ENCODE measurements at places on chromosomes 5 and 9.
A peak's percentile ranks its signal among the peaks of the same experiment; 100 is the strongest.

- no peaks in the 10 kb centered on the region for H3K27me3 ChIP-seq
- H3K27ac ChIP-seq, result no peak overlapping the region
- no peak overlapping the region for H3K4me3 ChIP-seq
- DNase-seq, result no peak
- no peaks in the 10 kb centered on the region for H3K36me3 ChIP-seq
These were observed 43.2 kb upstream of the ASTN2 start for GRCh38 chr9:117458066-117458465.

DNA sequence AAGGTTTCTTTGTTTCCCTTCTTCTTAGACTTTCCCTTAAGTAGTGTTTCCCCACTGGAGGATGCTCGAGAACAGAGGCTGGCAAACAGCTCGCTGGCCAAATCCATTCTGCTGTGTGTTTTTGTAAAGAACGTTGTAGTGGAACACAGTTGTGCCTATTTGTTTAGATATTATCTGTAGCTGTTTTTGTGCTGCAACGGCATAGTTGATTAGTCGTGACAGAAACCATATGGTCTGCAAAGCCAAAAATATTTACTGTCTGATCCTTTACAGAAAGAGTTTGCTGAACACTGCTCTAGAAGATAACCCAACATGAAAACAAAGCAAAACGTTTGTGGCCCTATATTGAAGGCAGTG is 47.0 kb upstream of the EGFLAM start:
- DNase-seq, result no peak
- H3K27ac ChIP-seq, result no peak overlapping the region
- no peaks in the 10 kb centered on the region for H3K27me3 ChIP-seq

DNA sequence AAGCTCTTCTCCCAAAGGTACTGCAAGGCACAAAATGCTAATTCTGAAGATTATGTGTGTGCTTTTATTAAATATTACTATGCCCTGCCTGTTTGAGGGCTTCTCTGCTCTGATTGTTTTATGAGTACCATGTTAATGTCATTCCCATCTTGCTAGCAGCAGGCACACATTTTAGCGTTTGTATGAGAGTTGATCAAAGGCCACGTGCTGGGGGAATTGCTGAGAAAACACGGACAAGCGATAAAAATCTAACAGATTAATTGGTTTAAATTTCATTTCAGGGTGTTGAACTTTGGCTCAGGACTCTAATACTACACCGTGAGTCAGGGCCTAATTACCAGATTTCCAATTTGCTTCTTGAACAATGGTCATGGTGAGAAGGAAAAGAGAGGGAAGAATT is 298.4 kb downstream of the EBF1 start:
- no peak overlapping the region for H3K4me3 ChIP-seq
- H3K36me3 ChIP-seq, result no peaks in the 10 kb centered on the region
- DNase-seq, result no peak
- no peak overlapping the region for H3K27ac ChIP-seq

DNA sequence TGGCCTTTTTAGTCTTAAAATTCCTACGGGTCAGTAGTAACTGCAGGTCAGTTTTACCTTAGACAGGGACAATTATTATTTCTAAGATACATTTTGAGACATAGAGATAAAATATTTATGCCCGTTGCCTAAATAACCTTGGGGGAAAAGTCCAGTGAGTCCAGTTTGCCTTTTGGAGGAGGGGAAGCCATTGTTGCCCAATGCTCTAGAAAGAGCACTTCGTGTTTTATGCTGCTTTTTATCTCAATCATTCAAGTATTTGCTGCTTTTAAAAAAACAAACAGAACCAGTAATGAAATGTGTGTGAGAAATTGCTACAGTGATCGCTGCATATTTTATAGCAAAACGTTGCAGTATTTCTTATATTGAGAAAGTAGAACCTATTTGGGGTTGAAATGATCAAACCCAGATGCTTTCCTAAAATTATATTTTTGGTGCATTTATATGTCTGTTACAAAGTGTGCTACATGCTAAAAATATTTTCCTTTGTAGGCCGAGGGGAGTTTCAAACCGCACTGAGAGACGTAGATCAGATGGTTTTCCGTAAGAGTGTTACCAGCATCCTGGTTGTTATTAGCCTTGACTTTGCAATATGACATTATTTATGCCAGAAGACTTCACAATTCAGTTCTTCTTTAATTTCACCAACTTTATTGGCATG is 266.8 kb downstream of the AOPEP start:
- no peak overlapping the region for H3K4me3 ChIP-seq
- peaks cover 17% of the 10 kb centered on the region for H3K27me3 ChIP-seq
- no peaks in the 10 kb centered on the region for H3K4me1 ChIP-seq
- H3K27ac ChIP-seq, result no peak overlapping the region
- no peak for DNase-seq

GRCh38 chr5:107290780-107291398 is 379.8 kb downstream of the EFNA5 start:
- H3K27ac ChIP-seq, result no peak overlapping the region
- DNase-seq, result no peak
- H3K4me1 ChIP-seq, result peaks cover 32% of the 10 kb centered on the region
- H3K36me3 ChIP-seq, result peaks cover 4% of the 10 kb centered on the region

DNA sequence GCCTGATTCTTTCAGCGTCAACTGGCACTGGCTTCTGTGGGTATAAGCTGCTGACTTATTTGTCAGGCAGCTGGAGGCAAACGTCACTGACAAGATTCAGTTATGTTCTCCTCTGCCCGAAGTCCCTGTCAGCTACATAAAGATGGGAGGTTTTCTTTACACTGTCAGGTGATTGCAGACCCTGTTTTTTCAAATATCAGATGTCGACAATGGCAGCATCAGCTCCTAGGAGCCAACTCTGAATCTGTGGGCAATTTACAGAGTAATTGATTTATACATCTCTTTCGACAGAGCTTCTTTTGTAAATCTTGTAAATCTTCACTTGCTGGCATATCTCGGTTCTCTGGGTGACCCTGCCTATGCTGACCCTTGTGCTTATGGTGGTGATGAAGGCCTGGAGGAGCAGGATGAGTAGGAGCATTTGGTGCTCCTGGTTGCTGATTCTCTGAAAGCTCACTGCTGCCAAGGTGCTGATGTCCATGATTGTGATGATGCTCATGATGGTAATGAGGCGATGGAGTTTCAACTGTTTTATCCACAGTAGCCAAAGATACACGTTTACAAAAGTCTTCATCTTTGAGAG is 10.9 kb downstream of the SELENOP start:
- DNase-seq, result no peak
- no peak overlapping the region for H3K27ac ChIP-seq
- H3K4me3 ChIP-seq, result no peak overlapping the region
- H3K4me1 ChIP-seq, result no peaks in the 10 kb centered on the region

DNA sequence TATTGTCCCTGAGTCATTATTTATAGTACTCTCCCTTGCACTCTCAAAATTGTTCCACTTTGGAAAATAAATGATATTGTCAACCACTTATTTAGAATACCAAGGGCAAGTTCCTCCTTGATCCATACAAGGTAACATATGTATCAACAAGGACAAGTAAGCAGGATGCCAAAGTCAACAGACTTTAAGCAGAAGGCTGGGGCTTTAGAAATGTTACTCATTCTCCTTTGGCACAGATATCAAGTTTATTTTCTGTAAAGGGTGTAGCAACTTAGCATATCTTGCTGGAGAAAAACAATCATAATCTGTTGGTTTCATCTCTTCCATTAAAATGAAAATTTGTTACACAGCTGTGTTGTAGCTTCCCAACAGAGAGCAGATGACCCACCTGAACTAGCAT is 248.7 kb upstream of the SLC30A5 start:
- no peak for DNase-seq
- no peaks in the 10 kb centered on the region for H3K4me1 ChIP-seq
- H3K27me3 ChIP-seq, result no peaks in the 10 kb centered on the region
- no peak overlapping the region for H3K4me3 ChIP-seq
- no peaks in the 10 kb centered on the region for H3K36me3 ChIP-seq

GRCh38 chr5:67393211-67393610 is 196.6 kb upstream of the CD180 start:
- H3K27ac ChIP-seq, result no peak overlapping the region
- DNase-seq, result no peak
- no peaks in the 10 kb centered on the region for H3K36me3 ChIP-seq
- H3K4me1 ChIP-seq, result peaks cover 2% of the 10 kb centered on the region

DNA sequence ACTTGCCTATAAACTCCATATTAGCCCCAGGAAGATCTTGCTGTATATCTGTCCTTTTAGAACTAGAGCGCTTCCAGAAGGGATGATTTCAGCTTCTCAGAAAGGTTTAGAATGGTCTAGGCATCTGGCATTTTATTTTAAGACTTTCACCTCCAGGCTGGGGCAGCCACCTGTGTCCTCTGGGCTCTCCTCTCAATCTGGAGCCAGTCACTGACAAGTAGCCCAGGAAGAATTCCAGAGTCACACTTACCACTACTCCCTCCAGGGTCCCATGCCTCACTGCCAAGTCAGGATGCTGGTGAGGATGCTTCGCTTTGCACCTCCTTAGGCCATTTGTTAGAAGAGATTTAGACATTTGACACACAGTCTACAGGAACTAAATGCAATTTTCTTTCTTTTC is 20.8 kb downstream of the B4GALT1 start:
- H3K36me3 ChIP-seq, result peaks cover 73% of the 10 kb centered on the region
- peak overlapping the region; percentile 66 for H3K27ac ChIP-seq
- DNase-seq, result no peak
- peaks cover 67% of the 10 kb centered on the region for H3K4me1 ChIP-seq

GRCh38 chr5:931570-932145 is 39.0 kb downstream of the TRIP13 start:
- no peak overlapping the region for H3K27ac ChIP-seq
- no peak for DNase-seq
- peaks cover 20% of the 10 kb centered on the region for H3K27me3 ChIP-seq
- H3K4me1 ChIP-seq, result no peaks in the 10 kb centered on the region
- H3K4me3 ChIP-seq, result no peak overlapping the region

DNA sequence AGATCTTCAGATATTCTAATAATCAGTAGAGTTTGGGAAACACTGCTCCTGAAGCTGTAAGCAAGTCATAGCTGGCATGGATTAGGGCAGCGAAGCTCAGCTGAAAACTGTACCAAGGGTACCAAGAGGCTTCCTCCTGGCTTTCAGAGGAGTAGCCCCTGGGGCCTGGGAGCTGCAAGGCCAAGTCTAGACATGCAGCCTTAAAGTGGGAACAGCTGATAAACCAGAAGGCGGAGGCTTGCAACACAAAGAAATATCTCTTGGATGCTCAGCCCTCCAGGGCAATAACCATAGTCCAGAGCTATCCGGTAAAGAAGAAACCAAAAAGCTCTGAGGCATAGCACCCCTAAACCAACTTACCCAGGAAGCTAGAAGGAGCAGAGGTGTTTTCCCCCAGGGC is 51.5 kb downstream of the MRPS30 start:
- H3K4me3 ChIP-seq, result no peak overlapping the region
- H3K36me3 ChIP-seq, result no peaks in the 10 kb centered on the region
- no peaks in the 10 kb centered on the region for H3K4me1 ChIP-seq
- no peak overlapping the region for H3K27ac ChIP-seq
- no peaks in the 10 kb centered on the region for H3K27me3 ChIP-seq

DNA sequence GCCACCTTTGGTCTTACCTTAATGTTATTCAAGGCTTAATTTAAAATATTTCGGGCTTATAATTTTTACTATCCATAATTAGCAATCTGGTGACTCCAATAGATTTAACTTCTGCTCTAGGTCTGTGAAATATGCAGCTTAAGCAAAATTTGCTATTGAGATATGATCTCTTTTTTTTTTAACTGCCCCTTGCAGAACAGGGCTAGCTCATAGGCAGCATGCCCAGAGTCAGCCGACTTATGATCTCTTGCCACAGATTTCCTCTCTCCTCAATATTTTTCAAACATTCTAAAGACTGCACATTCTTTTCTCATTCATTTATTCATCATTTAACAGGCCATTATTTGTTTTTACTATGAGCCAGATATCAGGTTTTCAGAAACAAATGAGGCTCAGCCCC is 4.5 kb downstream of the TTC23L start:
- H3K4me3 ChIP-seq, result no peak overlapping the region
- no peak overlapping the region for H3K27ac ChIP-seq
- peaks cover 36% of the 10 kb centered on the region for H3K27me3 ChIP-seq
- no peak for DNase-seq

Data from effector memory CD8-positive, alpha-beta T cell (primary cell).